CMK (cell line): ENCODE measurements at places on chromosomes 3 and 15.

GRCh38 chr15:89358435-89358754, 23.8 kb upstream of the POLG start:
- DNase-seq: no peak

- no peak for DNase-seq
These were observed 44.7 kb upstream of the SELENOK start for GRCh38 chr3:53936347-53936746.

GRCh38 chr3:186097663-186098451, 11.0 kb downstream of the ETV5 start:
- DNase-seq: no peak

DNA sequence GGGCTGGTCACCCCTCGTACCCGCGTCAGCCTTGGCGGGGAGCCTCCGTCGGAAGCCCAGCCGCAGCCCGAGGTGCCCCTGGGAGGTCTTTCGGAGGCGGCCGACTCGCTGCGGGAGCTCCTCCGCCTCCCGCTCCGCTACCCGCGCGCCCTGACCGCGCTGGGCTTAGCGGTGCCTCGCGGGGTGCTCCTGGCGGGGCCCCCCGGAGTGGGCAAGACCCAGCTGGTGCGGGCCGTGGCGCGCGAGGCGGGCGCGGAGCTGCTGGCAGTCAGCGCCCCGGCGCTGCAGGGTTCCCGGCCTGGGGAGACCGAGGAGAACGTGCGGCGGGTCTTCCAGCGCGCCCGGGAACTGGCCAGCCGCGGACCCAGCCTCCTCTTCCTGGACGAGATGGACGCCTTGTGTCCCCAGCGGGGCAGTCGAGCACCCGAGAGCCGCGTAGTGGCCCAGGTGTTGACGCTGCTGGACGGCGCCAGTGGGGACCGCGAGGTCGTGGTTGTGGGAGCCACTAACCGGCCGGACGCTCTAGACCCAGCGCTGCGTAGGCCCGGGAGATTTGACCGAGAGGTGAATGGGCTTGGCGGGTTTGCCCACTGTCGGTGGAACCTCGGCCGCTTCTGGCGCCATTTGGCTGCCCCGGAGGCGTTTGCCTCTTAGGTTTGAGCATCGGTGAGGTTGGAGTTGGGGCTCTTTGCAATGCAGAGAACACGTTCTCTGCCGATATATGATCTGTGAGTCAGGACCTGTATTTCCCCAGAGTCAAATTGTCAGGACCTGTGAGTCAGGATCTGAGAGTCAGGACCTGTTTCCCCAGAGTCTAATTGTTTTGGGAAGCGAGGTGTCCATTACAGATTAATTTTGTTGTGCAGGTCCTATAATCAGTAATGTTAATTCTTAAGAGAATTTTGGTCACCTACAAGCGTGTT, 24.9 kb upstream of the GATM start:
- DNase-seq: no peak

DNA sequence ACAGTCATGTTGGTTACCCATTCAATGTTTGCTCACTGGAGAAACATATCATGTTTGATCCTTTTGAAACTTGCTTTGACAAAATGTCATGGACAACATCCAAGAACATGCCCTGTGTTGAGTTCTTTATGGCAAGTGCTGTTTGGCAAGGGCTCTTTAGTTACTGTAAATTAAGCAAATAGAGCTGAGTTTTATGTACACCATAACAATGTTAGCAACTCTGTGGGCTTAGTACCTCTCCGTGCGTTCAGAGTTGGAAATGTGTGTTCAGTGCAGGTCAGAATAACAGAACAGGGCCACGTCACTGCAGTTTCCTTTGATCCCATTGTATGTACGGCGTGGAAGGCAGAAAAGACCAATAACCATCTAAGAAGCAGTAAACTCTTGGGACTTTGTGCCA, 132.5 kb downstream of the MYRIP start:
- no peak for DNase-seq

- DNase-seq: no peak
These were observed 10.3 kb upstream of the ZMAT3 start for GRCh38 chr3:179081885-179082284.

GRCh38 chr15:58483376-58483775, 51.6 kb downstream of the LIPC start:
- no peak for DNase-seq

GRCh38 chr15:67422296-67422695, 98.6 kb upstream of the C15orf61 start:
- DNase-seq: no peak

- no peak for DNase-seq
These were observed 140.1 kb downstream of the ADAMTS17 start for GRCh38 chr15:100201376-100202280.

GRCh38 chr3:11140713-11141104, 13.6 kb upstream of the HRH1 start:
- DNase-seq: no peak

GRCh38 chr3:63060412-63060811, 185.2 kb upstream of the CADPS start:
- no peak for DNase-seq

DNA sequence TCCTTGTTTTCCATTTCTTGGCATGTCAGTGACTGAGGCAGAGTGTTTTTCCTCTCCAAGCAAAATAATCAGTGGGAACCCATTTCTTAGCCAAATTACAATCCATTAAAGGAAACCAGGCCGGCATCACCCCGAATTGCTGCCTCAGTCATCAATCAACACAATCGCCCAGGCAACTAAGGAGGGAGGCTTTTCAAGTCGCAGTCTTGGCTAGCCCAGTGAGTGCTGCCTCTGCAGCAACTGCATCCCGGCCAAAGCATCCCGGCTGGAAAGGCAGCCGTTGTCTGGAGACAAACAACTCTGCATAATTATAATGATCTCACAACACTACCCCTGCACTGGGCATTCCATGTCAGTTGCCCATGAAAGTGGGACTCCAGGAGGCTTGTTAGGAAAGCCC, 213.5 kb upstream of the PRICKLE2 start:
- no peak for DNase-seq

- no peak for DNase-seq
These were observed 12.3 kb downstream of the CA12 start for GRCh38 chr15:63369296-63369695.

- no peak for DNase-seq
These were observed 1.6 kb downstream of the NKTR start for GRCh38 chr3:42601896-42602581.

- DNase-seq: no peak
These were observed 82.2 kb upstream of the EPHA3 start for GRCh38 chr3:89025185-89025584.

DNA sequence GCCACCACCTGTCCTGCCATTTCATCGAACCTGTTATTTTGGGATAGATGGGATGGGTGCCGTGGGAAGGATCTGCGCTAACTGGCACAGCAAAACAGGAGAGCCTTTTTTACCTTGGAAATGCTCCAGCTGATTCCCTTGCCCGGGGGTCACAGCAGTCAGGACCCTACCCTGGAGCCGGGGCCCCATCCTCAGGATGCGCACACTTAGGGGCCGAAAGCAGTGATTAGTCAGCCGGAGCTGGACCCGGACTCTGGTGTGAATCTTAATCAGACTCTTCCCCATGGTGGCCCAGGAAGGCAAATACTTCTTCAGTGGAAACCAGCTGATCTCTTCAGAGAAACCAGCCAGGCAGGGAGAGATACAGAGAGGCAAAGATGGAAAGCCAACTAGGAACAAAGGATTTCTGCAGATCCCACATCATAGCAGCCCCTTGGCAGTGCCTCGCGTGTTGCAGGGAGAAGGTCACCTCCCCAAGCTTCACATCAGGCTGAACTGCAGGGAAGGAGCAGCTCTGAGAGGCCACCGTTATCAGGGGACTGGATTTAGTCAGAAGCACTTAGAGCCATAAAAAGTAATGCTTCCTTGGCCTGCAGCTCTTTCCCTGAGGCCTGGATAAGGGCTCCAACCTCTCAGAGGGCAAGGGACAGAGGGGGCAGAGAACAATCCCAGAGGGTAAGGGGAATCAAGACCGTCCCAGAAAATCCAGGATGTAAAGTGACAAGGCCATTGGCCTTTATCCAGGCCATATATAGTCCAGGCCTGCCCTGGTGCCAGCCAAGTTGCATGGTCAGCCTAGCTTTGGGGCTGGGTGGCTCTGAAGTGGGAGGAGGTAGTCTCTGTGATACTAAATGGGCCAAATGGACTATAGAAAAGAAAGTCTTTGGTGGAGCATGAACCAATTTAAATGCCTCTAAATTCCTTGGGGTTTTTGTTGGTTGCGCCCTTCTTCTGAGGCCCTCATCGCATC, 52.9 kb downstream of the WDR76 start:
- no peak for DNase-seq

GRCh38 chr3:131658115-131658514, 155.3 kb upstream of the MRPL3 start:
- no peak for DNase-seq

DNA sequence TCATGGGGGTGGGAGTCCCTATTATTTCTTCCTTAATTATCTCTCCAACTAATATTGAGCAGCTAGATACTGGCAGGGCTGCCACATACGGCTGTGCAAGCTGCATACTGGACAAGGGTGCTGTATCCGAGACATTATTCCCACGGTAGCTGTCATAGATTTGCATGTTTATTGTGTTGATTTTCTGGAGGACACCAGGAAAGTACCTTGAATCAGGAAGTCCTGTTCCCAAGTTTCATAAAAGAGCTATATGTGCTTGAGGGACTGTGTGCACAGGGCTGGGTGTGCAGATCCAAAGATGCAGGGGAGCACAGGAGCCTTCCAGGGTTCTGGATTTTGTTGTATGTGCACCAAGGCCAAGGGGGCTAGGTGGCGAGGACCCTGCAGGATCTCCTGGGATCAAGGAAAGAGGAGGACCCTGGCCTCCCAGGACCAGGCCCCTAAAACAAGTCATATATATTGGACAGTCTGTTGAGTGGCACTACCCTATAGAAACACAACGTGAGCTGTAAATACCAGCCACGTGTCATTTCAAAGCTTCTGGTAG, 119.2 kb upstream of the ALDH1A3 start:
- no peak for DNase-seq

DNA sequence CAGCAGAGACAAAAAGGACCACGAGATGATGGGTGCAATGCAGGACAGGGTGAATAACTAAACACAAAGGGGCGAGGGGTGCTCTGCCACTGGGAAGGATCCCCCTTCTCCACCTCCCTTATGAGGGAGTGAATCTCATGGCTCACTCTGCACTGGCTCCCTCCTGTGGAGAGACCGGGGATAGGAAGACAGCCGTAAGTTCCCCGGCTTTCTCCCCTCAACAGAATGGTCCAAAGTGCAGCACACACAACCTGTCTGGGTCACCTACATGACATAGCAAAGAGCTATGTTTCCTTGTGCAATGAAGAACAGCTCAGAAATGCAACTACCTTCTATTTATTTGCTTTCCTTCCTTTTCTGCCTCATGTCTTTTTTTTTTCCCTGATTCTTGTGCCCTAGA, 7.8 kb upstream of the ACSBG1 start:
- DNase-seq: no peak

- peak; percentile 80 for DNase-seq
These were observed at the start of gene ZNF660 for GRCh38 chr3:44584646-44585501. Gene ZNF660 (plus strand): TSS chr3:44584964. CDS start chr3:44594194, 9,230 bp downstream.

- no peak for DNase-seq
These were observed 141.5 kb upstream of the UMPS start for GRCh38 chr3:124588794-124589193.

GRCh38 chr15:69104050-69104750, 56.2 kb upstream of the GLCE start:
- DNase-seq: no peak
